H1 (cell line): ENCODE measurements at places on chromosomes 6 and 20. TPM values are rescaled to one million over a fixed set of nuclear protein-coding genes. Genes with fewer than 3 reads are reported as not detected.
A peak's percentile ranks its signal among the peaks of the same experiment; 100 is the strongest.

DNA sequence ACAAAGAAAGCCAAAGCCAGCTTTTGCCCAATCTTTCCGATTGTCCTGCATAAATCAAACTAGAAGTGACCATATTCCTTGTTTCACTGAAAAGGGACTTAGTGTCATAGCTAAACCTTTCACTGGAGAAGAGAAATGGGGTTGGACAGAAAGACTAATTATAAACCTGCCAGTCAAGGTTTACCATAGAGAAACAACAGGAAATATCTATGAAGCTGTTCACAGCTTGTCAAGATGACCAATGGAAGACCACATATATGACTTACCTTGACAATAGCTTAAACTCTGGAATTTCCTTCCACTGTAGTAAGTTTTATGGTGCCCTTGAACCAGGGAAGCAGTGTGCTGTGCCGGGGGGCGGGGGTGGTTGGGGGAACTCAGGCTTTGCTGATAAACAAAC is 107.7 kb upstream of the PHACTR1 start:
- H3K27ac ChIP-seq: no peak overlapping the region
- no peaks in the 10 kb centered on the region for H3K36me3 ChIP-seq
- 0 out of 2 replicates have a peak, but pooled peaks cover 3% of the 10 kb centered on the region for H3K4me1 ChIP-seq
- no peak for DNase-seq

- H3K4me1 ChIP-seq: no peaks in the 10 kb centered on the region
- H3K36me3 ChIP-seq: no peaks in the 10 kb centered on the region
- no peaks in the 10 kb centered on the region for H3K27me3 ChIP-seq
- no peak overlapping the region for H3K4me3 ChIP-seq
- H3K27ac ChIP-seq: no peak overlapping the region
- DNase-seq: peak; percentile 59
Measured at GRCh38 chr6:111642463-111643158, 36.9 kb upstream of the TRAF3IP2 start.

Gene MUCL3
- 0.08 and 0.37 TPM in 2 replicates for total RNA-seq

Gene RAB44
- not detected in 2 replicates for total RNA-seq

Gene TGM3
- total RNA-seq: not detected in 2 replicates

DNA sequence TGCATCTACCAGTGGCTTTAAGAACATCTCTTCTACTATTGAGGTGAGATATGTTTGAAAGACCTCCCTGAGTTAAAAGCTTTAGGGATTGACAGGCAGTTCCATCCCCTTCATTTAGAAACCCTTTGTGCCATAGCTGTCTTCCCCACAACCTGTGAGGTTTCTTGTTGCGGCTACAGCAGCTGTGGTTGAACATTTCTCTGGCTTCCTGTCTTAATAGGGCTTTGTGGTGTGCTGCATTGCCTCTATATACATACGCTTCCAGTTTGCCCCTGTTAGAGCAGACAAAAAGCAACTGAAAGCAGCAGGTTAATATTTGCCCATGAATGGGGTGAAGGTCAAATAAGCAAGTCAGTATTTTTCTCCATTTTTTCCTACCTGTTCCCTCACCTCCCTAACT is 210.2 kb downstream of the TMEM200A start:
- no peaks in the 10 kb centered on the region for H3K27me3 ChIP-seq
- no peak for DNase-seq
- no peak overlapping the region for H3K4me3 ChIP-seq
- H3K27ac ChIP-seq: no peak overlapping the region
- H3K36me3 ChIP-seq: no peaks in the 10 kb centered on the region

GRCh38 chr6:41901882-41902519 is 6.8 kb upstream of the USP49 start:
- no peak overlapping the region for H3K4me3 ChIP-seq
- no peaks in the 10 kb centered on the region for H3K27me3 ChIP-seq
- H3K27ac ChIP-seq: no peak overlapping the region

GRCh38 chr6:40395066-40395697 is 192.0 kb downstream of the LRFN2 start:
- H3K4me3 ChIP-seq: no peak overlapping the region
- H3K27me3 ChIP-seq: no peaks in the 10 kb centered on the region
- DNase-seq: peak; percentile 33
- no peaks in the 10 kb centered on the region for H3K36me3 ChIP-seq
